Activated CD8-positive, alpha-beta T cell treated with anti-CD3 and anti-CD28 coated beads, Interleukin-2, amount 10 ng/mL, durations not matched to agents 7 days and 5 days (primary cell): ENCODE measurements at places on chromosomes 5 and 9.

GRCh38 chr9:106615118-106615889 lies 247.7 kb upstream of the ZNF462 start:
- DNase-seq = no peak

DNA sequence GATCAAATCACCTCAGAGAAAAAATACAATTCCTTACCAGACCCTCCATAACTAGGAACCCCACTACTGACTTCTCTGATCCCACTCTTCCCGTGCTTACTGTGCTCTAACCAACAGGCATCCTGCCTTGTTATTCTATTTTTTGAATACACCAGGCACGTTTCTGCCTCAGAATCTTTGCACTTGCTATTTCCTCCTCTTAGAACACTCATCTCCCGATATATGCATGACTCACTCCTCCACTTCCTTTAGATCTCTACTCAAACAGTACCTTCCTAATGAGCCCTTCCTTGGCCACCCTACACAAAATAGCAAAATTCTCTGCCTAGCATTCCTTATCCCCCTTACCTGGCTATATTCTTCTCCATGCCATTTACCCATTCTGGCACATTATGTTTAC lies 43.9 kb downstream of the MAPKAP1 start:
- no peak for DNase-seq

GRCh38 chr5:75450069-75450468 lies 61.4 kb downstream of the CERT1 start:
- DNase-seq = no peak

DNA sequence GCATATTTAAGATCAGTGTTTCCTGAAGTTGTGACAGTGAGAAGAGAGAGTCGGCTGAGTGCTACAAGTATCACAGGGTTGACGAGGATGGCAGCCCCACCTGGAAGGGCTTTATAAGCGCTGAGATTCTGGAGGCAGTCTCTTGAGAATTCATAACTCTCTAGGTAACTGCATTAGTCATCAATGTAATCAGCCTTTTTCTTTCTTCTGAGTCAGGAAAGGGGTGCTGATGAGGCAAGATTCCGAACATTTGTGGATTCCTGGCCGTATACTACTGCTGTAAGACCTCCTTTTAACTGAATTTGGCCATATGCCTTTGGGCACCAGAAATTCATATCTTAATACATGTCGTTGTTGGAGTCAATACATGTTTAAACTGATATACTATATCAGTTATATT lies 6.6 kb upstream of the RNF20 start:
- no peak for DNase-seq

GRCh38 chr5:129021744-129022143 lies 56.5 kb downstream of the SLC27A6 start:
- DNase-seq = no peak

DNA sequence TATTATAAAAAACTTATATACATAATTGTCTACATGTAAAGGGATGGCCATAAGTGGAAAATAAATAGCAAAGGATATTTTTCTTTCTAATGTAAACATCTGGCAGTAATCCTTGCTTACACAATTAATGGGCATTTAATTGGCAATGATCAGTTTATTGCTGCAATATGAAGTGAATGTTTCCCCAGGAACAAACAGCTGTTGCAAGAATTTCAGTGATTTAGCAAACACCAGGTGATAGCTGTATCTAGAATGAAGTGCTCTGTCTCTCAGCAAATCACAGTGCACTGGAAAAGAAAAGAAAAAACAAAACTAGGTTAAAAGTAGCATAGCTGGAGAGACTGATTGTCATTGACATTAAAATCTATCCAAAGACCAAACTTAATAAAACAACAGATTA lies 594.5 kb upstream of the ARRDC3 start:
- no peak for DNase-seq
